ENCODE measurements at places on chromosomes 6 and 20. TPM values are rescaled to one million over a fixed set of nuclear protein-coding genes. Genes with fewer than 3 reads are reported as not detected.
A peak's percentile ranks its signal among the peaks of the same experiment; 100 is the strongest.

GRCh38 chr6:157225575-157225995 lies 97.7 kb downstream of the TMEM242 start:
- no peak for DNase-seq

DNA sequence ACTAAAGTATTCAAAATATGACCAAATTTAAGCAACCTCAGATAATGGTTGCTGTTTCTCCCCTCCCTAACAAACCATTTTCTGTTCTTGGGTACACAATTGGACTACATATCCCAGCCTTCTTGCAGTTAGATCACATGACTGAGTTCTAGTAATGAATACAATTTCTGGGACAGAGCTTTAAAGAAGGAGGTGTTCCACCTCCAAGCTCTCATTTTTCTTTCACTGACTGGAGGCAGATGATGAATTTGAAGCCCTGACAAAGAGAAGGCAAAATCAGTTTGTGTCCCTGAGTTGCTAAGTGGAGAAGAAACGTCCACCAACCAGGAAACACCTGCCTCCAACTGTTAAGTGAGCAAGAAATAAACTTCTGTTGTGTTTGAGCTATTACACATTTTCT lies 117.2 kb downstream of the LCA5 start:
- DNase-seq: peak; percentile 43

- no peak for DNase-seq
These were observed 84.3 kb upstream of the MRPS10 start for GRCh38 chr6:42301986-42302385.

DNA sequence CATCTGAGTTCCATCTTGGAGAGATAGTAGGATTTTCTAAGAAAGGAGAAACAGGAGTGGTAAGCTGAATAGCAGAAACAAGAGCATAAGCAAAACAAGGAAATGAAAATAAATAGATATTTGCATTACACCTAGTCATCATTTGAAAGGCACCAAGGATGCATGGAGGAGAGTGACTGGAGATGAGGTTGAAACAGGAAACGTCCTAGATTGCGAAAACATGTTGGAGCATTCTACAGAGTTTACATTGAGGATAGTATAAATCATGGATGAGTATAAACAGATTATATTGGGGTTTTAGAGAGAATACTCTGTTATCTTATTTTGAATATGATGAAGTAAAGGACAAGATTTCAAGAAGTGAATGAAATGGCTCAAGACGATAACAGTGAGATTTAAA lies 507.3 kb downstream of the EYS start:
- no peak for DNase-seq

GRCh38 chr20:8187740-8188139 lies 55.7 kb downstream of the PLCB1 start:
- no peak for DNase-seq

GRCh38 chr20:12394786-12395185 lies 477.1 kb downstream of the BTBD3 start:
- DNase-seq: no peak

GRCh38 chr6:150255840-150256239 lies 113.0 kb upstream of the IYD start:
- DNase-seq: peak; percentile 33

DNA sequence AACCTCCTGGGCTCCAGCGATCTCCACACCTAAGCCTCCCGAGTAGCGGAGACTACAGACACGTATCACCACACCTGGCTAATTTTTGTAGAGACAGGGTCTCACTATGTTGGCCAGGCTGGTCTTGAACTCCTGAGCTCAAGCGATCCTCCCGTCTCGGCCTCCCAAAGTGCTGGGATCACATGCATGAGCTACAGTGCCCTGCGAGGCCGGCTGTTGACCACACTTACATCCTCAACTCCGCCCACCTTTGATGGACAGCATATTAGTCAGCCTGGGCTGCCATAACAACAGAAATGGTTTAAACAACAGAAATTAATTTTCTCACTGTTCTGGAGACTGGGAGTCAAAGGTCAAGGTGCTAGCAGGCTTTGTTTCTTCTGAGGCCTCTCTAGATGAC lies 107.7 kb downstream of the JPH2 start:
- no peak for DNase-seq

- no peak for DNase-seq
These were observed 132.2 kb upstream of the CDH4 start for GRCh38 chr20:61119794-61120410.

GRCh38 chr20:35729836-35730582 lies 12.1 kb downstream of the RBM39 start:
- no peak for DNase-seq

- DNase-seq: no peak
These were observed 128.5 kb downstream of the ALDH8A1 start for GRCh38 chr6:134821397-134821796.

GRCh38 chr6:101490857-101491256 lies 97.3 kb downstream of the GRIK2 start:
- no peak for DNase-seq

DNA sequence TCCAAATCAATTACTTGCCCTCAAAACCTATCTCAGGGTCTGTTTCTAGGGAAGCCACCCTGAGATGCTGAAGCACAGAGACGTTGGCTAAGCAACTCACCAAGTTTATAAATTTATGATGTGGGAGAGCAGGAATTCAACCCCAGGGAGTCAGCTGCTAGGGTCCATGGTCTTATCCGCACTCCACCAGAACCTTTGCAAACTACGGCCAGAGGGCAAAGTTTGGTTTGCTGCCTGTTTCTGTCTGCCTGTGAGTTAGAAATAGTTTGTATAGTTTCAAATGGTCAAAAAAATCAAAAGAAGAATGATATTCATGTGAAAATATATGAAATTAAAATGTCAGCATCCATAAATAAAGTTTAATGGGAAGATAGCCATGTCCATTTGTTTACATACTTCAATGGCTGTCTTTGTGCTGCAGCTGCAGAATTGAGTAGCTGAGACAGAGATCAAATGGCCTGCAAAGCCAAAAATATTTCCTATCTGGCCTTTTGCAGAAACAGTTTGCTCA lies 83.7 kb upstream of the ZFP64 start:
- peak; percentile 38 for DNase-seq

- DNase-seq: no peak
These were observed 10.8 kb upstream of the RHAG start for GRCh38 chr6:49647476-49647875.

DNA sequence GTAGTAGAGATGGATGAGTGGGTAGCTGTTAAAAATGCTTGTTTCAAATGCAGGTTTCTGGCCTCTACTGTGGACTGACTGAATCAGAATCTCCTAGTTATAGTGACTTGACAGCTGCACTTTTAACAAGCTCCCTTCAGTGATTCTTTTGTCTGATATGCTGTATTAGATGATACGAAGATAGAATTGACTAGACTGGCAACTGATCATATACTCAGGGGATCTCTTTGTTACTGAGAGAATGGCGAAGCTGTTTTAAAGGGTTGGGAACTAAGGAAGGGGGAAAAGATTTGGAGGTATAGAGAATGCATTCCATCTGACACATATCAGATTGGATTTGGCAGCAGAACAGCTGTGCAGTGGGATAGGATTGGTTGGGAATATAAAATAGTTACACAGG lies 7.0 kb downstream of the ENPP4 start:
- peak; percentile 16 for DNase-seq

- no peak for DNase-seq
These were observed 260.6 kb downstream of the PRL start for GRCh38 chr6:22036275-22036674.

- DNase-seq: no peak
These were observed 5.5 kb downstream of the SFT2D1 start for GRCh38 chr6:166336847-166337246.

DNA sequence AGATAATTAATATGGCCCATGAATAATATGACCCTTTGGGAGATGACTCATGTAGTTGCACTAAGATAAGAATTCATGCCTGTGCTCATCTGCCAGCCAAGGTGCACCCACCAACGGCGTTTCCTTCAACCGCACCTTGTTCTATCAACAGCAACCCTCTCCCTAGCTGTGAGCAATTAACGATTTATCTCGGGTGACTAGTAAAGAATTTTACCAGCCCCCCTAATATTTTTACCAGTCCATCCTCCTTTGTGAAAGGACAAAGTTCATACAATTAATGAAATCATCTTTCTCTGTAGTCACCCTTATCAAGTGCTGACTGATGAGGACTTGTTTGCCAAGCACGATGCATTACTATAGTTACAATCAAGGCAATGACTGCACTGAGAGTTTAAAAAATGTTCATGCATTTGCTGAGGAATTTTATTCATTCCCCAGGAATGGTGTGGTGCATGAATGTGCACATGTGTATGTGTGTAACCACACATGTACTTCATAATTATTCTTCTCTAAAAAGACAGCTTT lies 118.7 kb downstream of the SMOC2 start:
- no peak for DNase-seq

DNA sequence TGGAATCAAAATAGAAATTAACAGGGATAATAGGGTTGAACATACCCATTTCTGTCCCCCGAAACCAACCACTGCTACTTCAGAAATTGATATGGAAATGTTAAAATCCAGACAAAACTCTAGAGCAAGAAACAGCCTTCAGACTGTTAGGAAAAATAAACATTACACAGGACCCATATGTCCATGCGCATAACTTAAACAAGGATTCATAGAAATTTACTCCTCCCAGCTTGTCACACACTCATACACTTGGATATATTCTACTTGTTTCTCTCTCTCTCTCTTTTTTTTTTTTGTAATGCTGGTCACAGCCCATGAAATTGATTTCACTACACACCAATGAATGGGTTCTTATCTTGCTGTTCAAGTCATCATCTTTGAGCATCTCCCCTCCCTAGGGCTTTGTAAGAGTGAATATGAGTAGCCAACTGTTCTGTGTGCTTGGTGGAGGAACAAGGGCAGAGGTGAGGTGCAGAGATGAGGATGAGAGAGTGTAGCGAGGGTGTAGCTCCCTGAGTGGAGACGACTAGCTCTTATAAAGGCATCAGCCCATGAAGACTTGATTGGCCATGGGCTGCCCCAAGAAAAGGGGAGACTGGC lies 61.8 kb upstream of the MLN start:
- no peak for DNase-seq

GRCh38 chr6:153957394-153957793 lies 81.6 kb upstream of the OPRM1 start:
- DNase-seq: no peak

DNA sequence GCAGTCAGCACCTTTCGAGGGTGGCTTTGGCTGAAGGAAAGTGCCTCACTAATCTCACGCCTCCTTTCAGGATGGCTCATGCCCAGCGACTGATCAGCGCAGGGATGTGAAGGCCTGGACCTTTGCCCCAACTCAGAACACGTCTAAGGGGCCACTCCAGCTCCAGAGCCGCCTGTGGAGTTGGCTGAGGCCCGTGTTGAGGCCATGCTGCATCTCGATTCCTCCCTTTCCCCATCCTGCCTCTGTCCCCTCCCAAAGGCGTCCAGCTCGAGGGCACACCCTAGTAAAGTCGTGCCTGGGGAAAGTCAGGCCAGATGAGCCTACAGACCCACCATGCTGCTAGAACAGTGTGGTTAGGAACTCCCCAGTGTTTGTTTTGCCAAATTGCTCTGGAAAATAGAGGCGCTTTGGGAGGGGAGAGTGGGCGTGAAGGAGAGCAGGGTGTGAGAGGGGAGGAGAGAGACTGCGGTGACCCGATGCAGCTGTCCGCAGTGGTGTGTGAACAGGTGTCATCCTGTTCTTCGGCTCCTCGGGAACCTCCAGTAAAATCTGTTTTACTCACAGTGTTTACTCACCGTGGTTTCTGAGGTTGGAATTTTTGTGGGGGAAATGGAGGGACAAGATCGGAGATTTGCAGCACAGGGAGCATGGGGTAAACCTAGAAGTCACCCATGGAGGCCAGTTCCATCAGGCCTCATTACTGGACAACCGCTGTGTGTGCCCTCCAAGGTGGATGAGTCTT lies 85.0 kb upstream of the PMEPA1 start:
- peak; percentile 46 for DNase-seq

DNA sequence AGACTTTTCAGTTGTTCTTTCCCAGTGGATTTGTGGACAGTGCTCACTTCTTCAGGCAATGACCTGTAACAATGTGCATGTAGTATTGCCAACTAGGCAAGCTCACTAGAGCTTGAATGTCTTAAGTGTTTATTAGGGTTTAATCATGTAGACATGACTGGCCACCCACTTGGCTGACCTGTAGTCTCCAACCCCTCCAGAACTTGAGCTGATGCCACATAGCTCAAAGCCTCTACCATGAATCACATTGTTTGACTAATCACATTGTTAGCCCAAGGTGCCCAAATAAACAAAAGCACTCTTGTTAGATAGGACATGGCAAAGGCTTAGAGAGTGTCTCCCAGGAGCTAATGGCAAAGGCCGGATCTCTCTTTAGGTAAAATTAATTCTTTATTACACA lies 272.7 kb downstream of the GRIK2 start:
- DNase-seq: no peak

GRCh38 chr6:14711056-14711703 lies 534.7 kb upstream of the JARID2 start:
- DNase-seq: no peak

DNA sequence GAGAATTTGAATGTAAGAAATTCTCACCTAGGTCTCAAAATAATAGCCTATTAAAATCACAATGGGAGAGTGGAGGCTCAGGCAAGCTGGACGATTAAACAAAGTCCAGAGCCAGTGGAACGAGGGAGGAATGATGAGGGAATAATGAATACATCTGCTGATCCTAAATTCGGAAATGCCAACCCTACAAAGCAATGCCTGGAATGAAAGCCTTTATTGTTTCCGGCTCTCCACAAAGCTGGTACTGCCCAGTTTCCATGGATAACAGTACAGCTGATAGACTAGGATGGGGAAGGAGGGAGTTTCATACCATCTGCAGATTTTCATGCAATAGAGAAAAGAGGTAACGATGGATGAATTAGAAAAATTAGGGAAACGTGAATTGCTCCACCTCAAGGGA lies 356.1 kb downstream of the CBLN4 start:
- peak; percentile 9 for DNase-seq

The ZNF165 gene
- total RNA-seq: 0.72 TPM

The CTAGE9 gene
- not detected for total RNA-seq

The ETV7 gene
- 0.21 TPM for total RNA-seq

The APOM gene
- total RNA-seq: not detected

The RCAN2 gene
- 10.8 TPM for total RNA-seq

The OR2B6 gene
- total RNA-seq: not detected

The HLA-DQA1 gene
- not detected for total RNA-seq

The HTR1B gene
- total RNA-seq: not detected

The BPIFA1 gene
- total RNA-seq: 109 TPM

The TRDN gene
- 249 TPM for total RNA-seq

The TUBB2B gene
- 87.5 TPM for total RNA-seq

The NKAPL gene
- 0.62 TPM for total RNA-seq

The ADGB gene
- total RNA-seq: 0.10 TPM

The PKIB gene
- total RNA-seq: 7.1 TPM

The PRSS16 gene
- total RNA-seq: 1.6 TPM

The TSBP1 gene
- total RNA-seq: not detected

The DPPA5 gene
- not detected for total RNA-seq

The RPN2 gene
- total RNA-seq: 119 TPM
